ENCODE measurements at places on chromosomes 2 and 18. TPM values are rescaled to one million over a fixed set of nuclear protein-coding genes. Genes with fewer than 3 reads are reported as not detected.

Gene SCN1A
- 16.0 TPM for total RNA-seq

Gene NXPH2
- total RNA-seq, result 17.2 TPM

Gene FIGN
- 3.7 TPM for total RNA-seq

Gene IL1A
- total RNA-seq, result not detected

Gene ADCYAP1
- total RNA-seq, result 4.4 TPM

Gene DPP4
- 5.7 TPM for total RNA-seq
